ENCODE measurements at places on chromosomes 13 and 19.
A peak's percentile ranks its signal among the peaks of the same experiment; 100 is the strongest.

GRCh38 chr19:47569331-47569730 is 3.6 kb downstream of the ZNF541 start:
- no peak for DNase-seq

DNA sequence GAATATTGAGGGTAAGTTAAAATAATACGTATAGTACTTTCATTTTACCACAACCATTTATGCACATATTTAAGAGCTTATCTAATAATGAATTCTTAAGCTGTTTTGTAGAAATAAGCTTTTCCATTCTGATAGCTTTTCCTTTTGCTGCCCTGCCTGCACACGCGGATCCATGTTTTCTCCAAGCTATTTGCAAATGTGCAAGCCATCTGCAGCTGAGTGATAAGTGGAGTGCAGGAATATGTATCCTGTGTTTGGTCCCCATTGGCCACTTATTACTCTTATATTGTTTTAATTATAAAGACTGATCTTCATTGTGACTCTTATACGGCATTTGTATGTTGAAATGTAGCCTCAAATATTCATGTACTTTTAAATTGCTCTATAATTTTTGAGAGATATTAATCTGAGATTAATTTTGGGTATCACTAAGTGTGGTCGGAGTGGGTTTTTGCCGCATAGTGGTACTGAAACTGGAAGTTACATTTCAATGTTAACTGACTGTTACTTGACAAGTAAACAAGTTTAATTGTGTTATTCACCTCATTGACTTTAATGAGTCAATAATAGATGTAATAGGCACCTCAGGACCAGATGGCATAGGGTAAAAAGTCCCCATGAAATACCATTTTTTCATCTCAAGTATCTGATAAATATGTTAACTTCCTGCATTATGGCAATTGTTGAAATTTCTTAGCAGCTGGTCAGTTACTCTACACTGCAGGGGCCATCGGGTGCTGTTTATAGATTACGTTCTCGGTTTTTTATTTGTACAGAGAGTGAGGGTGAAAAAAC is 1567.4 kb downstream of the EFNB2 start:
- DNase-seq: no peak

GRCh38 chr13:69683921-69684686 is 423.5 kb upstream of the ATXN8OS start:
- peak; percentile 75 for DNase-seq

GRCh38 chr13:99809496-99809895 is 162.1 kb downstream of the ZIC5 start:
- DNase-seq: no peak

DNA sequence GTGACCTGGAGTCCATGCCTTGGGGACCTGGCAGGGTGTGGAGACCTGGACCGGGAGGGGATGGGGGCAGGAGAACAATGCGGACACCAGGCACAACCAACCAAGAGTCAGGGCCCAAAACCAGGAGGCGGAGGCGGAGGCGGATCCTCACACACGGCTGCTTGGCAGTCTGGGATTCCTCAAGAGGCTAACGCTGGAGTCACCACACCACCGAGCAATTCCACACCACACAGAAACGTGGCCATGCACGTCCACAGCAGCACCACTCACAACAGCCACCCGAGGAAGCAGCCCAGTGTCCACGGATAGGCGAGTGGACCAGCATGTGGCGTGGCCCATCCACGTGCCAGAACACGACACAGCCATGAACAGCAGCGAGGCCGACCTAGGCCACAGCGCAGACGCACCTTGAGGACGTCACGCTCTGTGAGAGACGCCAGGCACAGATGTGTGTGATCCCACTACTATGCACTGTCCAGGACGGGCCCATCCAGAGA is 17.7 kb downstream of the SBNO2 start:
- DNase-seq: no peak

DNA sequence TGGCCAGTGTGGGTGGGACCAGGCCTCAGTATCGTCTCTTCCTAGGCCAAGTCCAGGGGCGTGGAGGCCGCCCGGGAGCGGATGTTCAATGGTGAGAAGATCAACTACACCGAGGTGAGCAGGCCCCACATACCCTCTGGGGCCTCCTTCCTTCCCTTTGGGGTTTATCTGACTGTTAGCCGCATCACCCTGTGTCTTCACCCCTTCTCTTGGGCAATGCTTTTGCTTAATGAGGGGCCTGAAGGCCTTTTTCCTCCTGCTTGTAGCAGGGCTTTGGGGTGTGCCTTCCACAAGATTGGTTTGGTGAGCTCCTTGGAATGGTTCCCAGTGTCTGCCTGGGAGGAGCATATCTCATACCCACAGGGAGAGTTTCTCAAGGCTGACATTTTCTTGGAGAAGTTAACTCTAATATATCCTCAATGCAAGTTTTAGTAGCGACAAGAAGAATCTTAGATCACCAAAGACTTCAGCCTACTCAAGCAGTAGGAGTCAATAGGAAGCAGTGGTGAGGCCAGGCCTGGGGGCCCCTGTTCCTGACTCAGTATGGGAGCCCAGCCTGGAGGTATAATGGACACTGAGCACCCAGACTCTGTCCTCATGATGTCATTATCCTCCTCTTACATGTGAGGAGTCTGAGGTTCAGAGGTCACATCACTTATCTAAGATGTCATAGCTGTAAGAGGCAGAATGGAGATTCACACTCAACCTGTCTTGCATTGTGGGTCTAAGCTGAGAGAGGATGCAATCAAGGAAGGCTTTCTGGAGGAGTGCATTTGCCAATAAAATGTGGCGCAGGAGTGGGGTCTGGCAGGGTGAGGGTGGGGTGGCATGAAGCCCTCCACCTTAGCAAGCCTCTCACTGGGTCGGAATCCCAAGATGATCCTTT is 2.0 kb downstream of the GPI start:
- no peak for DNase-seq

DNA sequence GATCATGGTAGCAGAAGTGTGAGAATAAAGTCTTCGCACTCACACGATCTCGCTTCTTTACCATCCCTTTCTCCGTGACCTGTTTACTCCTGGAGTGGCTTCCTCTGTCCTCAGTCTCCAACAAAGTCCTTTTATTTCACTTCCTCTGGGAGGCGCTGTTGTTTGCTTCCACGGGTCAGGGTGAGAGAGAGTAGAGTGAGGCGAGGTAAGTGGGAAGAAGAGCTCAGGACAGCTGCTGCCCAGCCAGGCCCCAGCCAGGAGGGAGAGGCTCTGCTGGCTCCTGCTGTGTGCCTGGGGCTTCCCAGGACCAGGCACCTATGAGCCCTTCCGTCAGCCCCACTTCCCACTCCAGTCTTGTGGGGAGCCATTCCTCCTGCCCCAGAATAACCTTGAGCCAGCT is 242.1 kb downstream of the FGF9 start:
- DNase-seq: no peak

GRCh38 chr13:47726394-47726793 is 274.7 kb downstream of the SUCLA2 start:
- DNase-seq: no peak

- no peak for DNase-seq
Measured at GRCh38 chr19:40524655-40525054, 52.0 kb upstream of the SHKBP1 start.

DNA sequence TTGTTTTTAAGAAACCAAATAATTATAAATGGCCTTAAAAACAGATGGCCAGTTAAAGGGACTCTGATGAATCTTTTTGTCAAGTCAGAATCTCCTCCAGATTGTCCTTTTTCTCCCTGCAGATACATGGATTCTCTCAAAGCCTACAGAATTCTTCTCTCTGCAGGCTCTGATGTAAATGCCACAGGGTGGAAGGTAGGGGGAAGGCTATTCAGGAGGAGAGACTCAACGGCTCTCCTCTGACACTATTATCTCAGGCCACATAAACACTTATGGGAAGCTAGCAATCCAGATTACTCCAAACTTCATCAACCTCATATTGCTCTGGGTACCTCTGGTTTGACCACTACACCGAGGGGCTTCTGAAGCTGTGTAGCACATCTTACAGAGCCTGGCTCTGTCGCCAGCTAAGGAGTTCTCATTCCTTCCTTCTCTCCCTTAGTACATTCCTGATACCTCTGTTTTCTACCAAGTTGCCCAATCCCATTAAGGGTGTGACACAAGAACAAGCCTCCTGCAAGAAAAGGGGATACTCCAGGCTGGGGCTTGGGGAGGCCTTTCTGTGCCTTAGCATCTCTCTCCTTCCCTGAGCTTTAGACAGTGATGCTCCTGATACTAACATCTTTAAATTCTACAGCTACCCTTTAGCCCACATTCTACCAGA is 14.9 kb downstream of the LCP1 start:
- DNase-seq: no peak

DNA sequence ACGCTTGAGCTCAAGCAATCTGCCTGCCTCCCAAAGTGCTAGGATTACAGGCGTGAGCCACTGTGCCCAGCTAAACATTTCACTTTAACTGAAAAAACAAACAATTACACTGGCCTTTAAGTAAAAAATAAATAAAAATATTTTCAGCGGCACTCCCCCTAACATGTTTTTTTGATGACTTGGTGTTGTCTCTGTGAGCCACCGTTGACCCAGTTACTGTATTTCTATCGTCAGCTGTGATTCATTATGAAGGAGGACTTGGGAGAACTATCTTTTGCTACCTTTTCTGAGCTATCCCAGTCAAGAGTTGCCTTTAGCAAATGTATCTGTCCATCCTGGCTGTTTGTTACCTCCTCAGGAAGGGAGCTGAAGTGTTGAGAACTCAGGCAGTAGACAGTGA is 18.5 kb upstream of the C19orf33 start:
- DNase-seq: no peak

DNA sequence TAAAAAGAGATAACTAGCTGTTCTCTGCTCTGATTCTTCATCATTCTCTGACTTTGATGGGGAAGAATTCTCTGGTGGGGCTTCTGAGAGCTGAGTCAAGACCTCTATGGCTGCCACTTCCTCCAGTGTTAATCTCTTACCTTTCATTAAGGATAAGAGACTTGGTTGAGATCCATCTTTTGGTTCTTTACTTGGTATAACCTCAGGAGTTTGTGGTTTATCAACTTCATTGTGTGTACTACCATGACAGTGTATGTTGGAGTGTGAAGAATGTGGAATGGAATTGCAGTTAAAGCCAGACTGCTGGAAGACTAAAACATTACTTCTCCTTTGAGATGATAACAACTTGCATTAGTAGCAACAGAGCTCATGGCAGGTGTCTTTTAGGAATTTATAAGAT is 222.0 kb downstream of the SLITRK5 start:
- no peak for DNase-seq

DNA sequence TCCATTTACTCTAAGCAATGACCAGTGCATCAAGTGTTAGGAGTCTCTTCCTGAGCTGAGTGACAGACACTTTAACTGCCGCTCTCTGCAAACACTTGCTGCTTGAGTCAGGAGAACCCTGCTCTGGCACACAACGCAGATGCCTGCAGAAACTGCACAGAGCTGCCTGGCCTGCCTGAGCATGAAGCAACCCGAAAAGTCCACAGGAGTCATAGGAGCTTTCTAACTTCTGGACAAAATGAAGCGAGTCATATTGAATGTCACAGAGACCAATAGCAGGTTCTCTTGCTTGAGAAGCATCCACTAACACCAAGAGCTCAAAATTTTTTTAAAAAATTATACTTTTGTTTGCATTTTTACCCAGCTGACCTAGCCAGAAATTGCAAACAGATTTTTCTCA is 232.4 kb downstream of the LHFPL6 start:
- no peak for DNase-seq
